Cardiac septum (tissue), 1 donor: ENCODE measurements at places on chromosomes 13 and 19. TPM values are rescaled to one million over a fixed set of nuclear protein-coding genes. Genes with fewer than 3 reads are reported as not detected.

- no peak for DNase-seq
Observed at GRCh38 chr19:51016798-51017683, 2.5 kb downstream of the KLK10 start.

SIGLEC10 gene
- total RNA-seq = 0.30 TPM

DNA sequence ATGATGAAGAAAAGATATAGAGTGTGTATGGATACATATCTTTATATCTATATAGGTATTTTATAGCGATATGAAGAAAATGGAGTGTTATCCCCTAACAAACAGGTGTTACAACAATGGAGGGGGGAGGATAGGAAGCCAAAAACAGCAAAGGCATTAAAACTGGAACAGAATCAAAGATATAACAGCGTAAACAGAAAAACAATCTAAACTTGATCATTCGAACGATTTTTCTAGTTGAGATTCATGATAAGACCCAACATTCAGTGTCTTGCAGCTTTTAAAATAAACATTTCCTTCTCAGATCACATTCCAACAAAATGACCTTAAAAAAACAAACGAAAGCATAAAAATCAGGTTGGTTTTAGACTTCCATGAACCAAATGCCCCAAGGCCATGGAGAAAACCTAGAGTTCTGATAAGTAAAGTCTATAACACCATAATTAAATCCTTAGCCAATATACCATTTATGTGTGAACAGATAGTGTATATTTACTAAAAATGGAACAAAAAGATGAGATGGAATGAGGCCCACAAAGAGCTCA lies 55.7 kb downstream of the CAB39L start:
- no peak for DNase-seq

GRCh38 chr13:28342251-28342650 lies 152.7 kb downstream of the FLT1 start:
- DNase-seq = no peak

DNA sequence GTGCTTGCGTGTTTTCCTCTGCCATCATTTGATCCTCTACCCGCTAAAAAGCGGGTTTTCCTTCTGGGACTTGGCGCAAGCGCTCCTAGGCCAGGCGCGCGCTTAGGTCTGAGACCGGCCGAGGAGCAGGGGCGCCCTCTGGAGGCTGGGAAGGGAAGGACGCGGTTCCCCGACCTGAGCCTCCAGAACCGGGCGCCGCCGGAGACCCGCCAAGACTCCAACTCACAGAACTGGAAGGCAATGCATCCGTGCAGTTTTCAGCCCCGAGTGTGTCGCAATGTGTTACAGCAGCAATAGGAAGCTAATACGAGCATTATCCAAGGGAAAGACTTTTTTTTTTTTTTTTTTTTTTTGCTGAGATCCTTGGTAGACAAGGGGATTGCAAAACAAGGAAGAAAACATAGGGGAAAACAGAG lies 190.9 kb downstream of the COL4A1 start:
- peak; percentile 90 for DNase-seq

CGB5 gene
- not detected for total RNA-seq

- peak; percentile 88 for DNase-seq
Observed at GRCh38 chr19:35495107-35496064, 5.1 kb upstream of the KRTDAP start.

DNA sequence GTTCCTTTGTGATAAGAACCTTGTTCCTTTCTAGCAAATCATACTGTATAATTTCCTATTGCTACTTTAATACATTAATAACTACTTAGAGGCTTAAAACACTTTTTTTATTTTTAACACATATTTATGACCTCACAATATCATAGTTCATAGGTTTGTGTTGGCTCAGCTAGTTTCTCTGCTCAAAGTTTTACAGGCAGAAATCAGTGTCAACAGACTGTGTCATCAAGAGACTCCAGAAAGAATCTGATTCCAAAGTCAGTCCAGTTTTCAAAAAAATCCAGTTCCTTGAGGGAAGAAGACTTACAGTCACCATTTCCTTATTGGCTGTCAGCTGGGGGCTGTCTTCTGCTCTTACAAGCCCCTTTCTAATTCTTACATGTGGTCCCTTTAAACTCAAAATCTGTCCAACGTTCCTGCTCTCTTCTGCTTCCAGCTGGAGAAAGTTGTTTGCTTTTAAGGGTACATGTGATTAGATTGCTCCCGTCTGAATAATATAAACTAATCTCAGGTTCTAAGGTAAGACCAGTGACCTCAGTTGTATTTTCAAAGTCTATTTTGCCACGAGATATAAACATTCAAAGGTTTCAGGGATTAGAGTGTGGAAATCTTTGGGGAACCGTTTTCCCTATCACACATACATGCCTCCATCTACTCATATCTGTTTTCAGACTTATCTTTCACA lies 267.3 kb upstream of the SLITRK5 start:
- no peak for DNase-seq
